ENCODE measurements at places on chromosomes 5 and 9.

DNA sequence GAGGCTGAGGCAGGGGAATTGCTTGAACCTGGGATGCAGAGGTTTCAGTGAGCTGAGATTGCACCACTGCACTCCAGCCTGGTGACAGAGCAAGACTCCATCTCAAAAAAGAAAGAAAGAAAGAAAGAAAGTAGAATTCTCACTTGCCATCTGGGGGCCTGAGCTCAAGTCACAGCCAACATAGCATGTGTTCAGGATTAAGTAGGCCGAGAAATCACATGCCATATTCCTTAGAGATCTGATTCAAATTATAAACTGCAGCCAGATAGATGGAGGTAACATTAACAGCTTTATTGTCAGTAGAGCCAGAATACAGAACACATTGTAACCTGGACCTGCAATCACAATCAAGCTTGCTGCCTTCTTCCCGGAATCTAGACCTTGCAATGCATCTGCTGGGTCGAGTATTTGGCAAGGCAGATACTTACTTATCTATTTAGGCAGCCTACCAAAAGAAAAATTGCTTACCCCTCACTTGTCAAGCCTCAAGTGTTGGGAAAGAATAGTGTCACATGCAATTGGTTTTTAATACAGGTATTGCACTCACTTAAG is 173.7 kb downstream of the CPLANE1 start:
- DNase-seq, result no peak

- peak; percentile 47 for DNase-seq
These were observed 983 bp downstream of the GCNT1 start for GRCh38 chr9:76459694-76460635.

DNA sequence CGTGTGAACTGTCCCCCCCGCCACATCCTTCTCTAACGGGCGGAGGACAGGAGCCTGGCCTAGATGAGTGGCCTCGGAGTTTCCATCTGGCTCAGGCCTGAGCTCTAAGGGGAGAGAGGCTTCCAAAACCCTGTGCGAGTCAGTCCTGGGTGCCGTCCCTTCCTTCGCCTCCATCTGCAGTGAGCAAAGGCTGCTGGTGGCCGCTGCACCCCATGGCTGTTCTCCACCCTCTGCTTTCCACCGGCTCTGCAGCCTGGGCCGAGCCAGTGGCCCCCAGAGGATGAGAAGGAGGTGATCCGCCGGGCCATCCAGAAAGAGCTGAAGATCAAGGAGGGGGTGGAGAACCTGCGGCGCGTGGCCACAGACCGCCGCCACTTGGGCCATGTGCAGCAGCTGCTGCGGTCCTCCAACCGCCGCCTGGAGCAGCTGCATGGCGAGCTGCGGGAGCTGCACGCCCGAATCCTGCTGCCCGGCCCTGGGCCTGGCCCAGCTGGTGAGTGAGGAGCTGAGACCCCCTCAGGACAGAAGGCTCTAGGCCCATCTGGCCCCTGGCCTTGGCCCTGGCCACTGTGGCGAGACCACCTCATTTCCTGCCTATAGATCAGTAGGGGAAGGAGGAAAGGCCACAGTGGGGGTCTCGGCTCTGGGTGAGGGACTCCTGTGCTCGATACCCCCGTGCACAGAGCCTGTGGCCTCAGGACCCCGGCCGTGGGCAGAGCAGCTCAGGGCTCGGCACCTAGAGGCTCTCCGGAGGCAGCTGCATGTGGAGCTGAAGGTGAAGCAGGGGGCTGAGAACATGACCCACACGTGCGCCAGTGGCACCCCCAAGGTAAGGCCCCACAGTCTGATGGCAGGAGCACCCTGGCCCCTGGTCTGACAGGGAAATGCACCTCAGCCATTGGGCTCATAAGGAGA is 3.0 kb downstream of the PKN3 start:
- no peak for DNase-seq

DNA sequence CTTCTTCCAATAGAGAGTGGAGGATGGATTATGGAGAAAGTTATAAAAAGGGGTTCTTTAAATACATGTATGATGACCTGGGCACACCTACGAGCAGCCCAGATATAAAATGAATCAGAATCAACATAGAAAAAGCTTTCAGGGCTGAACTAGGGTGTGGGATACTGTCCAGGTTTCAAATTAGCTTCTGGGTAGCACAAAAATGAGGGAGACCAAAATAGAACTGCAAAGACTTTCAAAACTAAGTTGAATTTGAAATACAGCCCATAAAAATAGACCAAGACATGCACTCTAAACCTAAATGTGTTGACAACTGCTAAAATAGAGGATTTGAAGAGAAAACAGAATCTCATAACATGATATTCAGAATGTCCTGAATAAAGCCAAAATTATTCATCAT is 17.0 kb downstream of the ZNF484 start:
- no peak for DNase-seq

GRCh38 chr5:171524466-171524865 is 105.0 kb downstream of the FGF18 start:
- DNase-seq, result no peak

DNA sequence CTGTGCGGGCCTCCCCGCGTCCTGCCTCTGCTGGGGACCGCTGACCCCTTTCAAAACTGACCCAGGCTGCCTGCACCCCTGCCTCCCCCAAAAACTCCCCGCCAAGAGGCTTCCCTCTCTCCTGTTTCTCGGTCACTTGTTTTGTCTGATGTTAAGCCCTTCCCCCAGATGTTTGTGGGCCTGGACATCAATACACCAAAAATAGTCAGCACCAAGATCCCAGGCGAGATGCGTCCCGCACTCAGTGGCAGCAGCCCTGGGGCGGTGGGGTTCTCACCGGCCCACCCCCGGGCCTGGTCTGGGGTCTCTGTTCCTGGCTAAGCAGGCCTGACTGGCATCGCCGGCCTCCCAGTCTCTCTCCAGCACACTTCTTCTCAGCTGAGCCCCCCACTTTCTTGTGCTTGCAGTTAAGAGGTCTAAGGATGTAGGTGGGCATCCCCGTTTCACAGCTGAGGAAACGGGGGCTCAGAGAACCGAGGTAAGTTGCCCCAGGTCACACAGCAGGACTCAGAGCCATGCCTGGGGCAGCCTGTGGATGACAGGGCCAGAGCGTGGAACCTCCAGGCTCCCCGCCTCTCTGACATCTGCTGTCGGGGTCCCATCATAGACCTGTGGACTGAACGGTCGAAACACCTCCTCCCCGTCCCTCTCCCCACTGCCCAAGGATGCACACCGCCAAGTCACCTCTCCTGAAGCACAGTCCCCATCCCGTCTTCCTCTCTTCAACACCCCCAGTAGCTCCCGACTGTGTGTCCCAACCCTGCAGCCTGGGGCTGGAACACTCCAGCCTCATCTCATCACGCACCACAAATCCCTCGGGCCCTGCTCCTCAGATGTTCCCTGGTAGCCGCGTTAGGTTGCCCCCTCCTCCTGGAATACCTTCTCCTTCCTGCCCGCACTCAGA is 16.8 kb downstream of the FIBCD1 start:
- no peak for DNase-seq

DNA sequence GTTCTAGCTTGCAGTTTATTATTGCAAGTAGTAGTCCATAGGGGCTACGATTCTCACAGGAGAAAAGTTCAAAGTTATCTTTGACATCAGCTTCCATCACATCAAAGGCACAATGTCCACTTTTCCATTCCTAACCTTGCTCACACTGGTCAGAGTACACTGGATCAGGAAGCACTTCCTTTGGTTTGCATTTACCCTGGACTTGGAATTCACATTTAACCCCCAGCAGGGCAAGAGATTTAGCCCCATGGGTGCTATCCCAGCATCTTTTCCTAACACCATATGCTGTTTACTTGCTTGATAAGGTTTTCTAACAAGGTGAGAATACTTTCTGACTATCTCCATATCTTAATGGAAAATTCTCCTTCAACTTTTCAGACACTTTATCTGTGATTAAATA is 55.6 kb upstream of the ASTN2 start:
- no peak for DNase-seq

DNA sequence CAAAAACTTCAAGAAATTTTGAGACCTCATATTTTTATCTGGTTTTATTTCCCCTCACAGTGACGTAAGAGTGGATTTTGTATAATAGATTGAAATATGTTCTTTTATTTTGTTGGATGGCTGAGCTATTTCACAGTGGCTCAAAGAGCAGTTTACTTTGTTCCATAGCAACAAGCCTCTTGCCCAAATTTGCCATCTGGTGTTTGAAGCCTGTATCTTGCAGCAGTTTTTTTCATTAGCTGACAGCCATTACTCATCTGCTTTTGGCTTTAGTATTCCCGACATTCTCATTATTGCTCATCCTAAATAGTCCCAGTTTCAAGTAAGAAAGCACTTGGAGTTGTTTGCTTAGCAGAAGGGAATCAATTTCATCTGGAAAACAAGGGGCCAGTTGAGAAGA is 36.3 kb downstream of the GDA start:
- DNase-seq, result peak; percentile 9

DNA sequence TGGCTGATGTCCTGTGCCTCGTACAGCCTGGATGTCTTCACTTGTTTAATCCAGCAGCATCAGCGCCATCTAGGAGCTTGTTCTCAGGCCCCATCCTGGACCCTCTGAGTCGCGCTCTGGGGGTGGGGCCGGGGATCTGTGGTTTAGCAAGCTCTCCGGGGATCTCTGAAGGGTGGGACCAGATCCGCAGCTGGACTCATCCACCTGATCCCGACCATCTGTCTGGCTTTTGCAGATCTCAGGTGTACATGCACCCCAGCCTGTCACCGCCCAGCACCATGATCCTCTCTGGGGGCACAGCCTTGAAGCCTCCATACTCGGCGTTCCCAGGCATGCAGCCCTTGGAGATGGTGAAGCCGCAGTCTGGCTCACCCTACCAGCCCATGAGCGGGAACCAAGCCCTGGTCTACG is 15.1 kb upstream of the POMT1 start:
- no peak for DNase-seq

DNA sequence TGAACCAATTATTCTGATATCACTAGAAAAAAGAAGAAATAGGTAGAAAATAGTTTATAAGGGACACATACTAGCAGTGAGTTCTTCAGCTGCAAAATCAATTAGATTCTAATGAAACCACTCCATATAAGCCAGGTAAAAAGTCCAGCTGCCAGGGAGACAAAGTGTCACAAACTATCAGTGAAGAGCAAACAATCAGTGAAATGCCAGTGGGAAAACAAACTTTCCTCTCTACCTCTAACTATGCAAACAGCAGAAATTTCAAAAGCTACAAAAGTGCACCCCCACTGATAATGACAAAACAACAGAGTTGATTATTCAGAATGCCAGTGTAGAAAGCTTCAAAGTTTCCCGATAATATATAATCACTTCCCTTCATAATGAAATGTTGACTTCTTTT is 637.2 kb upstream of the ITGA1 start:
- DNase-seq, result peak; percentile 45

DNA sequence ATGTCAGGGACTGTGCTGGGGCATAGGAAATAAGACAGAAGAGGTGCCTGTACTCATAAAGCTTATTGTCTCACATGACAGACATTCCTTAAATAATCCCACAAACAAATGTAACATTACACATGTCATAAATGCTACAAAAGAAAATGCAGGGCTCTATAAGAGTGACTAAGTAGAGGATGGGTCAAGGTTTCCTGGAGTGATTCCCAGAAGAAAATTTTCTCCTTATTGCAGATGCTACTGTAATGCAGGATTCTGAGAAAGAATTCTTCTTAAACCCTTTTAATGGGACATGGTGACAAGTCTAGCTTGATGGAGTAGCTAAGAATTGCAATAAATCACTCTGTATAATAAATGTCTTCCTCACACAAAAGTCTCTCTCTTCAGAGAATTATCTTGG is 55.7 kb downstream of the SH3TC2 start:
- DNase-seq, result no peak

DNA sequence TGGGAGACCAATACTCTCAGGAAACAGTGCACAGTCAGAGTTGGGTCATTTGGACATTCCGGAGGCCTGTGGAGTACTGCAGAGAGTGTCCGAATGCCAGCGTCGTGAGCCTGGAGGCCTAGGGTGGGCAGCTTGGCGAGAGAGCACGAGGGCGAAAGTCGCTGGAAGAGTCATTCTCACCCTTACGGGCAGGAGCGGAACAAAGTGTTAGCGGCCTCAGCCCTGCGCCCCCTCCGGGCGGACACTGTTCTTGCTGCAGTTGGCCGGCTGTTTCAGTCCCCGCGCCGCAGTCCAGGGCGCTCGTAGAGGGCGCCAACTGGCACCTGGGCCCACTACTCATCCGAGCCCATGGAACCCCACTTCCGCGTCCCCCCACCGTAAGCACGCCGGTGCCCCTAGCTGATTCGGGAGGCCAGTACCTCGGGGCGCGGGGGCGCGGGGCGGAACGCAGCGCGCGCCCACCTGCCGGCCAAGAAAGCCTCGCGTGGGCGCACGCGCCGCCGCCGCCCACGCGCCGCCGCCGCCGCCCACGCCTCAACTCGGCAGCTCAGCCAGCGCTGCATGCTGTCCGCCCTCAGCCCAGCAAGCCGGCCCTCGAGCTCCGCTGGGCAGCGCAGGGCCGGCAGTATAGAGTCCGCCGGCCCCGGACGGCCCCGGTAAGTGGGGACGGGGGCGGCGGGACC is 99.7 kb upstream of the CCL21 start:
- DNase-seq, result no peak

All from NCI-H1105 (cell line).